Left lobe of liver (tissue), 2 donors: ENCODE measurements at places on chromosomes 1 and 21.

GRCh38 chr1:220872296-220872695, 6.9 kb upstream of the HLX start:
- peak; percentile 72 for DNase-seq

DNA sequence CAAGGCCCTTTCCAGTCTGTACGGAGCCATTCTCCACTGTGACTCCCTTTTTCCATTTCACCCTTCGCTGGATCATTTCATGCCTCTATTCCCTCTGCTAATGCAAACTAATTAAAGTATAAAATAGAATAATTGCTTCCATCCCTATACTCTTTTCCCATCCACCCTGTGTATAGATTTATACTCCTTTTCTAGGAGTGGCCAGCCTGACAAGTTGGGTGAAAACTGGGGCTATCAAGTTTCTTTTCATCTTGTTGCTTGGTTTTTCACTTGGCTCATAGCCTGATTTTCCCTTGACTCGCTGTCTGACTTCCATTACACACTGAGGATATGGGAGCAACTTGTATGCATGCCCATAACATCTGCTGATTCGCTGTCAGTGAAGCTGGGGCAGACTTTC, 107.0 kb downstream of the PLXNA2 start:
- no peak for DNase-seq

DNA sequence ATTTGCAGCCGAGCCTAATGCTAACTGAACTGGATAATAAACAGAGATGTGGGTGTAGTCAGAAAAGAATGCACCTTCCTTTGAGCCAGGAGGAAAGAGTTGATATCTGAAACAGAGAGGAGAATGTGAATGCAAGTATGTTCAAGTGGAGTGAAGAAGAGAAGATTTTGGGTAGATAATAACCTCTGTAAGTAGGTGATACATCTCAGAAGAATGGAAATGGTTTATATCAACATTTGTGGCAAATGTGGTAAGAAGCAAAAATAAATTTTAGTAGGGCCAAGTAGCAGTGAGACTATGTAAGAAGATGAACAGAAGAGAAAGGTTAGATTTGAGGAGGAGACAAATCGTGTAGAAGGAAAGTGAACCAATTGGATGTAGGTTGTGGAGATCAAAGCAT, 1.7 kb upstream of the DNTTIP2 start:
- DNase-seq, result no peak

GRCh38 chr1:202224453-202224852, 30.9 kb downstream of the LGR6 start:
- DNase-seq, result no peak

GRCh38 chr21:45411810-45412206, 6.8 kb downstream of the COL18A1 start:
- no peak for DNase-seq

DNA sequence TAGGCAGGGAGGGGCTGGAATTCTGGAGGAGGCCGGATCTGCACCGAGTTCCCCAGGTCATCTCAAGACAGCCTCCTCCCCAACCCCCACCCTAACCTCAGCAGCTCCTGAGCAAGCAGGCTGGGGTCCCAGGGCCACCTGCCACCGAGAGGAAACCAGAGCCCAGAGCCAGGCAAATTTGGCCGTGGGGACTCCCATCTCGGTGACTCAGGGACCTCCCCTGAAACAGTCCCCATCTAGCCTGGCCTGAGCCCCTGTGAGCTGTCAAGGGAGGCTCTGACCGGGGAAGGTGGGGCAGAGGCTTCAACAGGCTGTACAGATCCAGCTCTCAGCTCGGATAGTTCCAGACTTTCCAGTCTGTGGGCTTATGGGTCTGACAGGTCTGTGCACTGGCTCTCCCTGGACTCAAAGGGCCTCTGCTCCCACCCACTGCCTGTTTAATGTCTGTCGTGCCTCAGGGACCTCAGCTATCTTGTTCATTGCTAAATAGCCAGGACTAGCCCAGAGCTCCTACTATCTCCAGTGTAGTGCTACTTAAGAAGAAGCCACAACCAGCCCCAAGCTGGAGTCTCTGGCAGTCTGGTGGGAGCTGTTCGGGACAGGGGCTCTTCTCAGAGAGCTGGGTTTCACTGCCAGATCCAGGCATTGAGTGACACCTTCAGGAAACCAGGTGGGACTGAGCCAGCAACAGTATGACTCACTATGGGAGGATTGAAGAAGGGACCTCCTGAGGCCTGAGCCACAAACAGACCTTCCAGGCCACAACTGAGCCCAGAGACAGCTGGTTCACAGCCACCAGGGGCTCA, 25.6 kb downstream of the MATN1 start:
- DNase-seq, result no peak

GRCh38 chr1:42043811-42044210, 109.4 kb upstream of the GUCA2B start:
- no peak for DNase-seq

DNA sequence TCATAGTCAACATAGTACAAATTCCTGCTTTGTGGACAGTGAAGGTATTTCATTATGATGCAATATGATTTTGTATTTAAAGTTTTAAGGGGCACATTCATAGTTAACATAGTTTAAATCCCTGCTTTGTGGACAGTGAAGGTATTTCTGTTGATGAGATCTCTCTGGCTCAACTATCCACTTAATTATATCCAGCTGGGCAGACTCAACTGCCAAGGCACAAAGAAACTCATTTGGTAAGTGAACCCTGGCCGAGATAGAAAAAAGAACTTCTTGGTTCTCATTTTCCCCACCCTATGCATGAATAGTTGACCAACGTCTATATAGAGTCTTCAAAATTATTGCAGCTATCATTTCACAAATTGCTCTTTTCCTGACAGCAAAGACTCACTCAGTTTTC, 1194.6 kb downstream of the NCAM2 start:
- no peak for DNase-seq

DNA sequence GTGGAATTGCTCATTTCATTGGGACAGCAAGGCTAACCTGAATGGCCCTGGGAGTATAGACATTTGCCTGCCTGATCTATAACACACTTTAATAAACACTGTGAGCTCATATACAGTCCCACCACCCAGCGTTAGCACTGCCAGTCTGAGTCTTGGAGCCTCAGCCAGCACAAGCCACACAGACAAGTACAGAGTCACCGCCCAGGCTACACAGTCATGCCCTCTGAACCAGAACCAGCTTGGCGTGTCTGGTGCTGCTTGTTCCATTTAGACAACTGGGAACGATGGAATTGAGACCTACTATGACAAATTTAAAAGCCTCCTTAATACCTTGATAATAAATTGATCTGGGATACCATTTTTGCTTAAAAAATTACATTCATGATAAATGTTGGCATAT, 31.6 kb downstream of the NID1 start:
- DNase-seq, result no peak

DNA sequence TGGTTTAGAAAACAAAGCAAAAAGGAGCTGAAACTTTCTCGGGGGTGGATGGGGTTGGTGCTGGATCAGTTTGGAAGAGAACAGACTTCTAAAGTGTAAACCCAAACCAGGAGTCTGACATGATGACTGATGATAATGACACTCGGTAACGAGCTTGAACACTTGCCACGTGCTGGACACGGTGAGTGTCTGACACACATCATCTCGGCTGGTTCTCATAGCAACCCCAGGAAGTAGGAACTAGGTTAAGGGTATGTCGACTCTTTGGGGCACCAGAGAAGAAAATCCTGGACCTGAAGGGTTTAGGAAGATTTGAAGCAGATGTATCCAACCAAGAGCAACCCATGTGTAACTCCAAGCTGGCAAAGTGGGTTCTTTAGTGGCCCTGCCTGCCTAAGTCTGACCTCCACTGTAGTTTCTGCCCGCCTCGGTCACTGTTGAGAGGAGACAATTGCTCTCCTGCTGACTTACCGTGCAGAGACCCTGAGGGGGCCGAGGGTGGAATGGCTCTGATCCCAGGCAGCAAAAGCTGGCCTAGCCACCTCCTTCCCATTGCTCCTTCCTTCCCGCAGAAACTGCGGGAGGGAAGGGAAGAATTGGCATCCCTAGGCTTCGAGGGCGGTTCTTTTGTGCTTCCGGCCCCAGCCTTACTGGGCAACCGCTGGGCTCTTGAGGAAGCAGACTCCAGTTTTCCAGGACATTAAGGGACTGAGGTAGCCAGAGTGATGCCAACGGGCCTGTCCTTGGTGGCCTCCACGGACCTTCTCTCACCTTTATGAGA, 156.0 kb downstream of the TOMM20 start:
- DNase-seq, result peak; percentile 48

DNA sequence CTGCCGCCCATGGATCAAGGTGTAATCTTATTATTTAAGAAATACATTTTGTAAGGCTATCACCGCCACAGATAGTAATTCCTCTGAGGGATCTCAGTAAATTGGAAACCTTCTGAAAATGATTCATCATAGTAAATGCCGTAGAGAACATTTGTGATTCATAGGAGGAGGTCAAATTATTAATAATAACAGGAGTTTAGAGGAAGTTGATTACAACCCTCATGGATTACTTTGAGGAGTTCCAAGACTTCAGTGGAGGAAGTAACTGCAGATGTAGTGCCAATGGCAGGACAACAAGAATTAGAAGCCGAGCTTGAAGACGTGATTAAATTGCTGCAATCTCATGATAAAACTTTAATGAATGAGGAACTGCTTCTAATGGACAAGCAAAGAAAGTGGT, 280.1 kb downstream of the PTPRC start:
- no peak for DNase-seq

DNA sequence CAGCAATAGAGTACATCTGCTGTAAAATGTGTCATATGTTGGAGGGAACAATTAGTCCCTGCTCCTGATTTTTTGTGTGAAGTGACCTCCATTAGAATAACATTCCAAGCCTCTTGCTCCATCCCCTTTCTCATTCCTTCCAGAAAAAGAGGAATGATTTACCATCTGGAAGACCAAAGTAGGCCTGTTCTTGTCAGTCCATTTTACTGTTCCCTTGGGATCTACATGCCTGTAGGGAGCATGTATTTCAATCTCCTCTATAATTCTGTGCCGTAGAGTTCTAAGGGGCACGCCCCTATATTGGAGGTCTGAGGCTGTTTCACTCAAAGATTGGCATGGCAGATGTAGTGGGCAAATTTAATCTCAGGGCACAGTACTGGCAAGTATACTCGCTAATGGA, 48.8 kb upstream of the MAN1A2 start:
- DNase-seq, result no peak
